Lung (tissue), 17 donors: ENCODE measurements at places on chromosomes 5 and 9. TPM values are rescaled to one million over a fixed set of nuclear protein-coding genes. Genes with fewer than 3 reads are reported as not detected.

The GDA gene
- 0.61 TPM for total RNA-seq

GRCh38 chr9:35755071-35755470 lies 995 bp upstream of the MSMP start:
- no peaks in the 10 kb centered on the region for H3K27me3 ChIP-seq
- DNase-seq, result no peak

DNA sequence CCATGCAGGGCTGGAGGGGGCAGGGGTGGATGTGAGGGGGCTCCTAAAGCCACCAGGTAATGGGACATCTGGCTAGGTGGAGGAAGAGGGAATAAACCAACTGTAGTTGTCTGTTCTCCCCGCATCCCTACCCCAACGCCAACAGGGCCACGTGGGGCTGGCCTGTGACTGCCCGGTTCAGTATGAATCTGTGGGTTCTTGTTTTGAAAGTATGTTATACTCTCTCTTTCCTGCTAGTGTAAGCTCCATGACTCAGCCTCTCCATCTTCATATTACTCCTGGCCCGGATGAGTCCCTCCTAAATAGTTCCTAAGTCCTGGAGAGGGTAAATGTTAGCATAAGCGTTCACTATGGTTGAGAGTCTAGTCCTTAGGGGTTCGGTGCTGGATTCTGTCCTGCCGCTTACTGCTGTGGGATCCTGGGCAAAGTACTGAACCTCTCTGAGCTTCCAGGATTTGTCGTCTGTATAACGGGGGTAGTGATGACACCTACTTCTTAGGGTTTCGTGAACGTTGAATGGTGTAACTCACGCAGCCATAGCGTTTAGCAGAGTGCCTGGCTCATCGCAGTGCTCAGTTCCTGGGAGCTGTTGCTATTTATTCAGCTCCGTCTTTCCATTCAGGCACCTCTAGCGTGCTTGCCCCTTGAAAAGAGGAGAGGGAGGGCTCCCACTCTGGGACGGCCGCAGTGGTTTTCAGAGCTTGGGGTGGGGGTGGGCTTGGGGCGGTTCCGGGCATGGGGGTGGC lies 28.8 kb downstream of the LHX2 start:
- H3K4me1 ChIP-seq, result no peaks in the 10 kb centered on the region
- H3K27me3 ChIP-seq, result peaks cover 53% of the 10 kb centered on the region
- no peak overlapping the region for H3K27ac ChIP-seq
- H3K36me3 ChIP-seq, result no peaks in the 10 kb centered on the region
- H3K4me3 ChIP-seq, result no peak overlapping the region
- no peak for DNase-seq

The OXCT1 gene
- total RNA-seq, result 15.2 TPM

DNA sequence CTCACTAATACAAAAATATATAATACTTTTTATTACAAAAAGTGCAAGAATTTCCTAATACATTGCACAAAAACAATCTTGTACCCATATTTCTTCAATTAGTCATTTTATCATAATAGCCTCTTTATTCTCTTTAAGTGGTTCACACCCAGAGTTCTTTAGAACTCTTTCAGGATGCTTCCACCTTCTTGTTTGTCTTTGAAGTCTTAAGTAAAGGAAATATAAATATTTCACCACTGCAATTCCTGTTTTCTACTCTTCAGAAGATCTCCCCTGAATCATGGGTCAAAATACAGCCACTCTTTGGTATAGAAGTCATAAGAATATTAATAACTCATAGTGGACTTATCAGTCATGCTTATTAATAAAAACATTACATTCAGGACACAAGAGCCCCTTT lies 293.0 kb downstream of the ATPSCKMT start:
- no peak overlapping the region for H3K27ac ChIP-seq
- no peaks in the 10 kb centered on the region for H3K4me1 ChIP-seq
- DNase-seq, result no peak
- H3K4me3 ChIP-seq, result no peak overlapping the region
- H3K27me3 ChIP-seq, result no peaks in the 10 kb centered on the region
- H3K36me3 ChIP-seq, result no peaks in the 10 kb centered on the region

GRCh38 chr5:113269023-113269997 lies 165.5 kb downstream of the TSSK1B start:
- no peak overlapping the region for H3K27ac ChIP-seq
- no peak for DNase-seq
- no peaks in the 10 kb centered on the region for H3K27me3 ChIP-seq

The LIFR gene
- 61.3 TPM for total RNA-seq

DNA sequence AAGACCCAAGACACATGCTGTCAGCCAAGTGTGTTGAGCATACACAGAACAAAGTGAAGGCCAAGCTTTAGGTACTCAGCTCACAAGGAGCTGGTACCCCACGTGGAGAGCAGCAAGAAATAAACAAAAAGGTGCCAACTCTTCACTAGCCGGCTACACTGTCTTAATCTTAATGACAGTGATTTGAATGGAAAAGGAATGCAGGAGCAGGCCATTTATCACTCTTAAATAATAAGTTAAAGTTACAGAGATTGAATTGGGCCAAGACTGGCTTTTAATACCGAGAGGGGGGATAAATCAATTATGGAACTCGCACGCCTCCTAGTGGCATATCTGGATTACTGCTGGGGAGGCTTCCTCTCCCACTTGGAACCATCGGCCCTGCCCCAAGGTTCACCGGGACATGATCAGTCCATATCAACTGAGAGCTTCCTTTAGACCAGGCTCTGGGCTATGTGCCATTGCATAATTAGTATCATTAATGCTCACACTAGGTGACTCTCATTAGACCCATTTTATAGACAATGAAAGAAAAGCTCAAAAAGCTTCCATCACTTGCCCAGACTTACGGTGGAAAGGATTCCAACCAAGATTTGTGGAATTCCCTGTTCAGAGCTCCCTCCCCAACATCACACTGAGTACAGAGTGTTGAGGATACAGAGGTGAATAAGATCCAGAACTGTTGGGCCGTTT lies 94.0 kb downstream of the ACTL7B start:
- H3K36me3 ChIP-seq, result no peaks in the 10 kb centered on the region
- H3K4me3 ChIP-seq, result no peak overlapping the region
- H3K4me1 ChIP-seq, result peaks cover 2% of the 10 kb centered on the region
- peak; percentile 73 for DNase-seq
- no peak overlapping the region for H3K27ac ChIP-seq
- H3K27me3 ChIP-seq, result no peaks in the 10 kb centered on the region

The GABRA6 gene
- total RNA-seq, result not detected

GRCh38 chr9:87640385-87640795 lies 85.5 kb upstream of the CTSL start:
- peak overlapping the region; percentile 59 for H3K27ac ChIP-seq
- peak; percentile 95 for DNase-seq
- H3K4me3 ChIP-seq, result no peak overlapping the region
- no peaks in the 10 kb centered on the region for H3K27me3 ChIP-seq
- H3K4me1 ChIP-seq, result peaks cover 5% of the 10 kb centered on the region

- no peaks in the 10 kb centered on the region for H3K36me3 ChIP-seq
- H3K27me3 ChIP-seq, result no peaks in the 10 kb centered on the region
- no peak overlapping the region for H3K4me3 ChIP-seq
- H3K27ac ChIP-seq, result no peak overlapping the region
- no peak for DNase-seq
Measured at GRCh38 chr5:139806111-139806510, 10.5 kb downstream of the PSD2 start.

The PCDHA7 gene
- total RNA-seq, result 0.52 TPM

The PAX5 gene
- 0.34 TPM for total RNA-seq

- no peak overlapping the region for H3K27ac ChIP-seq
- H3K27me3 ChIP-seq, result no peaks in the 10 kb centered on the region
- DNase-seq, result no peak
- no peaks in the 10 kb centered on the region for H3K36me3 ChIP-seq
- H3K4me1 ChIP-seq, result no peaks in the 10 kb centered on the region
Measured at GRCh38 chr5:30099634-30100033, 1093.9 kb upstream of the CDH6 start.

- H3K27me3 ChIP-seq, result no peaks in the 10 kb centered on the region
- H3K4me1 ChIP-seq, result peaks cover 30% of the 10 kb centered on the region
- no peak for DNase-seq
- H3K36me3 ChIP-seq, result no peaks in the 10 kb centered on the region
- no peak overlapping the region for H3K4me3 ChIP-seq
Measured at GRCh38 chr9:659286-659685, 182.2 kb upstream of the DMRT1 start.

DNA sequence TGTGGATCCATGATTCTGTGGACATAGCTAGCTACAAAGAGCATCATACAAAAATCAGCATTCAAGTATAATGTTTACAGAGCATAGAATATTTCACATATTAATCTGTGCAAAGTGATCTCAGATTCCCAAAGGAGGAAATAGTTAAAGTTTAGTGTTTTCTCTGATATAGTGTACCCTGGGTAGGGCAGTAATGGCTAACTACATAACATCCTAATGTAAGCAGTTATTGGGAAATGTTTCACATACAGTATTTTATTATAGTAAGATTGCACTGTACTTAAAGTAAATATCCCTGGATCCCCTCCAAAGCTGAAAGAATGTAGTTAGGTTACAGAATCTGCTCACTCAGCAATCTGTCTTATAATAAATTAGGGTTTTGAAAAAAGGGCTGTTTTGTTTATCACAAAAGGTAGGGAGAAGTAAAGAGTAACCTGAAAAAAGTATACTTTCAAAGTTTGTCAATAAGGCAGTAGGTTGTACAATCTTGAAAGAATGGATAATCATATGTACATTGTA lies 52.5 kb upstream of the SMARCA2 start:
- H3K27ac ChIP-seq, result no peak overlapping the region
- H3K27me3 ChIP-seq, result no peaks in the 10 kb centered on the region
- no peak for DNase-seq
- H3K4me3 ChIP-seq, result no peak overlapping the region

The TLR4 gene
- total RNA-seq, result 32.7 TPM

GRCh38 chr5:56270058-56270457 lies 36.9 kb upstream of the ANKRD55 start:
- H3K27me3 ChIP-seq, result no peaks in the 10 kb centered on the region
- H3K36me3 ChIP-seq, result no peaks in the 10 kb centered on the region
- peaks cover 27% of the 10 kb centered on the region for H3K4me1 ChIP-seq

DNA sequence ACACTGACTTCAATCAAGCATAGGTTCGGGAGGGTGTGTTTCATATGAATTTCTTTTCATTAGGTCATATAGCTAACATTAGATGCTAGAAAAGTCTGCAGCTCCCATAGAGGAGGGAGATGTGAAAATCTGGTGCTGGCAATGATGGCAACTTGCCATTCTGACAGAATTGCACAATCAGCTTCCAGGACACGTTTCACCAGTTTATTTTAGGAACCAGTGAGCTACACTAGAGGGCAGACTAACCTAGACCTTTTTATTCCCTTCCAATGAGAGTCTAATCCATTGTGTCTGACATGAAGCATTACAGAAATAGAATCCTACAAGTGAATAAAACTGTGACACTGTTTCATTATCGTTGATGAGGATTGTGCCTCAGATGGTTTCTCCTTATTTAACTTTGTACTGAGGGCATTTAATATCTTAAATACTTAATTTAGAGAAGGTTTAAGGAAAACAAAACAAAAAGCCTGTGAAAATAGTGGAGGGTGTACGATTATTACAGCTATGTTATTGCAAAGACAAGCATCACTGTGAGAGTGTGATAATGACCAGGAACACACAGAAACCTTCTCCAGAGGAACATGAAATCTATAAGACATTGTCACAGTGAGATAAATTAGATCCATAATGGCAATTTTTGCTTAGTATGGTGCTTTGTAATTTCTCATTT lies 363.3 kb upstream of the RPS23 start:
- no peaks in the 10 kb centered on the region for H3K27me3 ChIP-seq
- DNase-seq, result peak; percentile 90
- no peaks in the 10 kb centered on the region for H3K4me1 ChIP-seq
- H3K36me3 ChIP-seq, result no peaks in the 10 kb centered on the region
- H3K4me3 ChIP-seq, result no peak overlapping the region

DNA sequence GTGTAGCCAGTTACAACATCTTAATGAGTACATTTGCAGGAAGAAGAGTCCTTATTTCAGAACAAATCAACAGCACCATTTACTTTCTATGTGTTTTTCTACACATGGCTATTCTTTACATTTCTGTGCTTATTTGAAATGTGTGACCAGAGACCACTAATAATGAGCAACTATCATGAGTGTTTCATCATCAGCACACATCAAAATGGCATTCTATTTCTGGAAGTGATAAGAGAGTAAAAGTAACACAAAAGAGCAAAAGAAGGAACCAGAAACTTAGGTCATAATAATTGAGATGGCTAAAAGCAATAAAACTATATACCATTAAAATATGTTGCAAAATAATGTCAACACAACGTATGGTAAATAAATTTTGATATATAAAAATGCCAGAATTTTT lies 159.7 kb downstream of the PBX3 start:
- no peak overlapping the region for H3K4me3 ChIP-seq
- no peak overlapping the region for H3K27ac ChIP-seq
- DNase-seq, result no peak
- H3K27me3 ChIP-seq, result no peaks in the 10 kb centered on the region

The IRX1 gene
- total RNA-seq, result 13.8 TPM

- H3K27me3 ChIP-seq, result no peaks in the 10 kb centered on the region
- H3K36me3 ChIP-seq, result no peaks in the 10 kb centered on the region
- H3K4me3 ChIP-seq, result no peak overlapping the region
Measured at GRCh38 chr9:80061096-80061495, 489.3 kb downstream of the TLE4 start.

The UBE2QL1 gene
- total RNA-seq, result 0.09 TPM

DNA sequence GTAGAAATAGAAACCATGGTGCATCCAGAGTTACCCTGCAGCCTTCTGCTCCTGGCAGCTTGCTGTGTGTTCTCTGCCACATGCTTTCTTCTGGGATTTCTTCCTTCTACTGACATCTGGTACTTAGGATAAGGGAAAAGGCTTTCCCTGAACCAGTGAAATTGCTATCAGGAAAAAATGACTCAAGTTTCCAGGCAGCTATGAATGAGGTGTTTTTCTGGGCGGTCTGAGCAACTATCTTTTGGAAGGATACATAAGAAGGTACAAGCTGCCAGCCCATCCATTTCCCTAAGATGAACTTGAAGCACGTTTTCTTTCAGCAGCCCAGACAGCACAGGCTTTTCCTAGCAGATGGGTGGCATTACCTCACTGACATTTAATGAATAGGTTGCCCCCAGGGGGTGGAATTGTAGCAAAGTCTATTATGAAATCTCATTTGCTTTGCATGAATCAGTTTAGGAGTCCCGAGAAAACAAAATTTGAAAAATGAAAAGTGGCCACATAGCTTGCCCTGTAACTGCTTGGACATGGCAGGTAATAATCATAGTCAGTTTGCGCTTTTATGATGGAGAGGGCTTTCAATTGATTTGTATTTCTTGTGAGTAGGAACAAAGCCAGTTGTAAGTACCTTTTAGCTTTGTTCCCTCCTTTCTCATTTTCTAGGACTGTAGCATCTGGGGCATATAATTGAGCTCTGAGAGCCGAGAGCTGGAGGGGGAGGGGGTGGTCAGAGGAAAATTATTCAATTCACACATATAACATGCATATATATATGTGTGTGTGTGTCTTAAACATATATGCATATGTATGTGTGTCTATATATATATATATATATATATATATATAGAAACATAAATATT lies 108.5 kb downstream of the C9orf152 start:
- H3K4me1 ChIP-seq, result peaks cover 30% of the 10 kb centered on the region
- no peaks in the 10 kb centered on the region for H3K27me3 ChIP-seq

The GDNF gene
- total RNA-seq, result not detected

- H3K27me3 ChIP-seq, result no peaks in the 10 kb centered on the region
- H3K36me3 ChIP-seq, result no peaks in the 10 kb centered on the region
- no peaks in the 10 kb centered on the region for H3K4me1 ChIP-seq
- no peak for DNase-seq
- no peak overlapping the region for H3K4me3 ChIP-seq
Measured at GRCh38 chr5:107893642-107894041, 222.9 kb upstream of the EFNA5 start.

GRCh38 chr9:84670138-84671041 lies 861 bp downstream of the NTRK2 start:
- H3K36me3 ChIP-seq, result no peaks in the 10 kb centered on the region
- DNase-seq, result peak; percentile 4
- H3K27me3 ChIP-seq, result peaks cover 68% of the 10 kb centered on the region
- H3K4me3 ChIP-seq, result no peak overlapping the region

The GGTA1 gene
- 6.3 TPM for total RNA-seq
